ENCODE measurements at places on chromosomes 2 and 18. TPM values are rescaled to one million over a fixed set of nuclear protein-coding genes. Genes with fewer than 3 reads are reported as not detected.

The TBR1 gene
- total RNA-seq: 0.05 TPM

DNA sequence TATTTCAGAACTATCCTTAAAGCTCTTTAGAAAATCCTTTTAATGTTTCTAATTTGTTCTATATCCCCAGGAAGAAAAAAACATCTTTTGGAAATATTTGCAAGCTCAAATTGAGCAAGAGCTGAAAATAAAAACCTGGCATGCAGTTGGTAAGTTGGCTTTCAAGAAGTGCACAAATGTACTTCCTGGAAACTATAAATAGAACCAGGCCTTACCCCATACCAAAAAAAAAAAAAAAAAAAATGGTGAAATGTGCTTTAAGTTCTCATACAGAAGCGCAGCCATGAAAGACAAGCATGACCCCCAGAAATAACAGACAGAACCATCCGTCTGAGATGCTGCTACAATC lies 178.5 kb downstream of the HDAC4 start:
- peak overlapping the region; percentile 65 for H3K27ac ChIP-seq
- H3K4me3 ChIP-seq: peak overlapping the region; percentile 75
- H3K4me1 ChIP-seq: peaks cover 82% of the 10 kb centered on the region
- H3K36me3 ChIP-seq: peaks cover 8% of the 10 kb centered on the region

- peaks cover 10% of the 10 kb centered on the region for H3K4me1 ChIP-seq
- no peak overlapping the region for H3K27ac ChIP-seq
- peaks cover 16% of the 10 kb centered on the region for H3K27me3 ChIP-seq
- H3K36me3 ChIP-seq: peaks cover 4% of the 10 kb centered on the region
Observed at GRCh38 chr2:181807526-181807925, 84.0 kb upstream of the ITPRID2 start.

GRCh38 chr2:48768669-48769068 lies 13.1 kb upstream of the LHCGR start:
- peaks cover 9% of the 10 kb centered on the region for H3K27me3 ChIP-seq
- no peaks in the 10 kb centered on the region for H3K4me1 ChIP-seq
- H3K4me3 ChIP-seq: no peak overlapping the region
- H3K36me3 ChIP-seq: no peaks in the 10 kb centered on the region

DNA sequence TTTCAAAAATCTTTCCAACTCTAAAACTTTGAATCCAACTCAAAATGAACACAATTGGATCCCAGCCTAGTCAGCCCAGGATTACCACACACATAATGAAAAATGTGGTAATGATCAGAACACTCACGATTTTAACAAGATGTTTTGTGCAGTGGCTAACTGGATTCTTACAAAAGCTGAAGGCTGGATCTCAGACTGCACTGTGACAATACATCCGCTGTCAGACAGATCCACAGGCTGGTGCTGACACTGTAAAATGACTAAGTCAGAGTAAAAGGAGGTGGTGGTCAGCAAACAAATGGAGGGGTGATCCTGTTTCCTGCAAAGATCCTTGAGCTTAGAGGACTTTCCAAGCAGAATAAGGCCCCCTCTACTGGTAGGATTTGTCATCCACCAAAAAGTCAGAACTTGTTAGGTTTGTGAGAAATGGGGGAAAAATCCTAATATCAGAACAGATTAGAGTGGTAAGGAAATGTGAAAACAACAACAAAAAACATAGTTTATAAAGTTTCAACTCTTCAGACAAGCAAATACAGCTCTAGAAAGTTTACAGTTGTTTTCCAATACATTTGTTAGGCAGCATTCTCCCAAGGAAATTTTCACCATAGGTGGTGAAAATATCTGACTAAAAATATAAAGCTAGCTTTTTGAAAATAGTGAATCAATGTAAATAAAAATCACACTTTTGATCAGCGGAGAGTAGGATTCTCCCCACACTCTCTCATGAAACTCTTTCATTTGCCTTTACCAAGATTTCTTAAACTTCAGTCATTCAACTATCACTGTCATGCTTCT lies 211.9 kb downstream of the AGPS start:
- no peak overlapping the region for H3K4me3 ChIP-seq
- H3K36me3 ChIP-seq: no peaks in the 10 kb centered on the region
- no peak overlapping the region for H3K27ac ChIP-seq
- no peaks in the 10 kb centered on the region for H3K27me3 ChIP-seq
- no peaks in the 10 kb centered on the region for H3K4me1 ChIP-seq

The GAREM2 gene
- 1.4 TPM for total RNA-seq

DNA sequence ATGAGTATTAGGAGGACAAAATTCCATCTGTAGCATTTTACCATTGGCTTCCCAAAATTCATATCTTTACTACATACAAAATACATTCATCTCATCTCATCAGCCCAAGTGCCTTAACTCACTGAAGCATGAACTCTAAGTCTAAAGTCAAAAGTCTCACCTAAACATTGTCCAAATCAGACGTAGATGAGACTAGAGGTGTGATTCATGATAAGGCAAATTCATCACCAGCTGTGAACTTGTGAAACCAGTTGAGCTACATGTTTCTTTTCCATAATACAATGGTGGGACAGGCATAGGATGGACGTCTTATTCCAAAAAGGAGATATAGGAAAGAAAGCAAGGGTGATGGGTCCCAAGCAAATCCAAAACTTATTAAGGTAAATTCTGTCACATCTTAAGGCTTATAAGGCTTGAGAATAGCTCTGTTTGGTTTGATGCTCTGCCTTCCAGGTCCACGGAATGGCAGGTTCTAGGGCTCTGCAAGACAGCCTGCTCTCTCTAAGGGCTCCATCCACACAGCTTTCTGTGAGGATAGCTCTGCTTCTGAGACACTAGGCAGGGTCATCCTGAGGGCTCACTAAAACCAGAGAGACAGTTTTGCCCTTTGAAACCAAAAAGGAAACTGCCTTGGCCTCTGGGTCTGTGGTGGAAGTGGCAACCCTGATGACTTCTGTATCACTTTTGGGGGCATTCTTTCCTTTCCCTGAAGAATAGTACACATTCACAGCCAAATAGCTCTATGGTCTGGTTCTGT lies 9.6 kb downstream of the IFIH1 start:
- peaks cover 7% of the 10 kb centered on the region for H3K36me3 ChIP-seq
- peaks cover 17% of the 10 kb centered on the region for H3K4me1 ChIP-seq
- no peak overlapping the region for H3K27ac ChIP-seq
- H3K4me3 ChIP-seq: no peak overlapping the region
- H3K27me3 ChIP-seq: no peaks in the 10 kb centered on the region

GRCh38 chr18:62848946-62849345 lies 133.6 kb downstream of the PHLPP1 start:
- no peak overlapping the region for H3K27ac ChIP-seq
- no peaks in the 10 kb centered on the region for H3K36me3 ChIP-seq
- H3K27me3 ChIP-seq: no peaks in the 10 kb centered on the region
- no peak overlapping the region for H3K4me3 ChIP-seq

- no peaks in the 10 kb centered on the region for H3K36me3 ChIP-seq
- no peak overlapping the region for H3K4me3 ChIP-seq
- no peak for DNase-seq
- no peak overlapping the region for H3K27ac ChIP-seq
- H3K4me1 ChIP-seq: no peaks in the 10 kb centered on the region
Observed at GRCh38 chr2:52083214-52083613, 1051.3 kb upstream of the NRXN1 start.

DNA sequence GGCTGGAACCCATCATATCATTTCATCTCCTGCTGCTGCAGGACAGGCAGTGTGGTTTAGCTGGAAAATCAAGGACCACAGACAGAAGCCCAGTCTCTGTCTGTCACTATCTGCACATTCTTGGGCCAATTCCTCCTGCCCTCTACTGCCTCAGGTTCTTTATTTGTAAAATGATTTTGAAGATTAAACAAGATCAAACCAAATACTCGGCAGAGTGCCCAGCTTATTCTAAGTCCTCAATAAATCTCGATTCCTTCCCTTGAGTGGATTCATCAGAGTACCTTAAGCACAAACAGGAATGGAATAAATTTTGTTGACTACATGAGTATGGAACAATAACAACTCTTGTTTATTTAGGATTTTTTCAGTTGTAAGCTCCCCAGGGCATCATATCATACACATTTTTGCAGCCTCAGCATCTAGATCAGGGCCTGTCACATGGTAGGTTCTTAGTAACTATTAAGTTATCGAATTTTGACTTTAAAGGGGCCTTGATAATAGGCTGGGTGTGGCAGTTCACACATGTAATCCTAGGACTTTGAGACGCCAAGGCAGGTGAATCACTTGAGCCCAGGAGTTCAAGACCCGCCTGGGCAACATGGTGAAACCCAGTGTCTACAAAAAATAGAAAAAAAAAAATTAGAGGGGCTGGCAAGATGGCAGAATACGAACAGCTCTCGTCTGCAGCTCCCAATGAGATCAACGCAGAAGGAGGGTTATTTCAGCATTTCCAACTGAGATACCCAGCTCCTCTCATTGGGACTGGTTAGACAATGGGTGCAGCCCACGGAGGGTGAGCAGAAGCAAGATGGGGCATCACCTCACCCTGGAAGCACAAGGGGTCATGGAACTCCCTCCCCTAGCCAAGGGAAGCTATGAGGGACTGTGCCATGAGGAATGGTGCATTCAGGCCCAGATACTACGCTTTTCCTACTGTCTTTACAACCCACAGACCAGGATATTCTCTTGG lies 11.1 kb downstream of the RHOB start:
- H3K36me3 ChIP-seq: peaks cover 3% of the 10 kb centered on the region
- no peak overlapping the region for H3K27ac ChIP-seq
- peaks cover 47% of the 10 kb centered on the region for H3K27me3 ChIP-seq
- H3K4me3 ChIP-seq: no peak overlapping the region

DNA sequence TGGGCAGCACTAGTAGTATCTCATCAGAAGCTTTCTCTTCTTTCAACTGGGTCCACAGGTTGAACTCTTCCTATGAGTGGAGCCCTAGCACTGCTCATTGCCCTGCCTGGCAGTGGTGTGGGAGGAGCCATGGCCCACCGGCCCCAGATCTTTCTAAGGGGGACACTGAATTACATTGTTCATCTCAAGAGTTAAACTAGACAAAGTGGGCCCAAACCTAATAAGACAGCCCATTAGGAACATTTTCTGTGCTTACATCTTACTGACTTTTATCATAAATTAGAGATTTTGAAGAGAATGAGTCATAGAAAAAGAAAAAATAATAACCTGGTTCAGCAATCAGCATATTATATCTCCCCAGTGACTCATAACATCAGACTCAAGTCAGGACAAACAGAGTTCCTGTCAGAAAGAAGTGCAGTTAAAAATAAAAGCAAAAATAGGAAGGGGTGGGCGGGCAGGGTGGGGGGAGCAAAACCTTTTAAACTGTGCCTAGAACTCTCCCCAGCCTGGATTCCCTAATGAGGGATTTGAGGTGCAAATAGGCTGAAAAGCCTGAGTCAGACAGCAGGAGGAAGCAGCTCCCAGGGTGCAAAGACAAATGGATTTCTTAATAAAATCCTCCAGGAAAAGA lies 161.6 kb upstream of the TRIB2 start:
- peak overlapping the region; percentile 89 for H3K27ac ChIP-seq
- no peaks in the 10 kb centered on the region for H3K36me3 ChIP-seq
- peak overlapping the region; percentile 78 for H3K4me3 ChIP-seq
- H3K4me1 ChIP-seq: peaks cover 37% of the 10 kb centered on the region

The ST8SIA3 gene
- not detected for total RNA-seq

The PROM2 gene
- total RNA-seq: 0.39 TPM
